Activated naive CD4-positive, alpha-beta T cell (primary cell): ENCODE measurements at places on chromosomes 13 and 19.

DNA sequence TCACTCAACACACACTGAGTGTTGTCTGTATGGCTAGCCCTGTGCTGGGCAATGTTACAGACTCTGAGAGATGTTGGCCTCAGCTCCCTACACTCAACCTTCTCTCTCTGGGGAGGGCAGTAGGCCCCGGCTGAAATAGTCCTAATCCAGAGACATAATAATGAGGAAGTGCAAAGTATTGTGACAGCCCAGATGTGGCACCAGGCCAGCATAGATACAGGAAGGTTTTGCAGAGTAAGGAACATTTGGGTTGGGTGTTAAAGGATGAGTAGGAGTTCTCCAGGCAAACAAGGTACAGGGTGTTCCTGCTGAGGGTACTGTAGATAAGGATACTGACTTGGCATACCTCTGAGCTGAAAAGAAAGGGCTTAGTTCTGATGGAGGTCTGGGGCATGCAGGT, 2.4 kb downstream of the LIN7B start:
- DNase-seq: no peak

GRCh38 chr19:14105680-14106079, 11.9 kb downstream of the PRKACA start:
- DNase-seq: no peak

DNA sequence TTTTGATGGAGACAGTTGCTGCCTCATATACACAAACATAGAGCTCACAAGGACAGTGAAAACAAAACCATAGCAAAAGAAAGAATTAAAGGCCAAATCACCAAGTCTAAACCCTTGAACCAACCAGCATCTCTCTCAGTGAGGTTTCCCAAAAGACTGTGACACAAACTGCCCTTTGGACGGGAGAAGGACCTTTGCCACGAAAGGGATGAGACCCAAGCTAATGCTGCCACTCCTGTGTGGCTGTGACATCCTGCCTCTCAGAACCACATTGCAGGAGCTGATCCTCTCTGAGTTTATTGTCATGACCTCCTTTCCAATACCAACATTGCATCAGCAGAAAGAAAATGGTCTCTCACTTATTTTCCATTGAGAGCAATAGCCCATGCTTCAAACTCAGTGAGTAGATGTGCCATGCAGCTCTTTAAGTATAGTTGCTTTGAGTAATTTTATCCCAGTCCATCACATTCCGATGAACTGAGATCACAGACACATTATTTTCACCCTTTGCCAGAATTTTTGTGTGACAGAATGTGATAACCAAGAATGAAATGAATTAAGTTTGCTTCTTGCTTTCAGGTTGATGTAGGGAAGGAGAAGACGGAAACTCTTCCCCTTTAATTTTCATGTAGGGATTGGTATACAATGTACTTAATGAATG, 133.5 kb upstream of the IRS2 start:
- DNase-seq: no peak

- peak; percentile 43 for DNase-seq
Measured at GRCh38 chr19:8517551-8518442, 3.8 kb upstream of the ZNF414 start.

- DNase-seq: no peak
Measured at GRCh38 chr13:90868321-90868920, 479.1 kb upstream of the MIR17HG start.

GRCh38 chr19:41334793-41335192, 18.9 kb downstream of the TGFB1 start:
- DNase-seq: no peak
